ENCODE measurements at places on chromosomes 1 and 21.

- no peak for DNase-seq
Measured at GRCh38 chr1:151615711-151616504, 4.1 kb downstream of the SNX27 start.

- no peak for DNase-seq
Measured at GRCh38 chr1:205477759-205478247, 22.0 kb upstream of the BLACAT1 start.

DNA sequence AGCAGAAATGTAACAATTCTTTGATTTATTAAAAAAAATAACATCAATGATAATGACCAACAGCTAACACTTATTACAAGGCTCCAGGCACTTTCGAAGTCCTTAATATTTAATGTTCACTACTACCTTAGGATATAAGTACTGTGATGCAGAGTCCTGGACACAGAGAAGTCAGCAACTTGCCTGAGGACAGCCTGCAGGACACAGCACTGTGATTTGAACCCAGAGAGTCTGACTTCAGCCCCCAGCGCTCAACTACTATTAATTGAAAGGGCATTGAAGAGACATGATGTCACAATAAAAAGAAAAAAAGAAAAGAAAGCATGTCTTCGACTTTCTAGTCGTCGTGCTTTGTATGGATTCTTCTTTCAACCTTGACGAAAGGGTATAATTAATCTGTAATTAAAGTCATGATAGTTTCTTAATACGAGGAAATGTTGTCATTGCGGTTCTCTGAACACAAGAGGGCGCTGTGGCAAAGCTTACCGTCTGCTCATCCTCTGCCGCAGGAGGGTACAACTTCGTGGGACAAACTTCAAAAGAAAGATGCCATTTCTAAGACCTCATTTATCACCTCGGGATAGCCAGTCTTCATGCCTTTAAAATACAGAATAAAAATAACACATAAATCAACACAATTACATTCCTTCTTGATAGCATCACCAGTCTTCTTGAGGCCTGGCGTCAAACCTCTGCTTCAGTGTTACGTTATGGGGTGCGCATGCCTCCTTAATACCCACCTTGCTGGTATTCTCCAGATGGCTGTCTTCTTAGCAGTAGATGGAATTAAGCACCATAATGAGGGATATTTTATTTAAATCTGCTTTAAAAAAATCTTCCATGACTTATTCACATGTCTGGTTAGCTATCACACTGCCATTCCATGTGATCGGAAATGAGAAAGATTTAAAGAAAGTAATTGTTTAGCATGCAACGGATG lies 240.1 kb downstream of the DISC1 start:
- DNase-seq = peak; percentile 86

DNA sequence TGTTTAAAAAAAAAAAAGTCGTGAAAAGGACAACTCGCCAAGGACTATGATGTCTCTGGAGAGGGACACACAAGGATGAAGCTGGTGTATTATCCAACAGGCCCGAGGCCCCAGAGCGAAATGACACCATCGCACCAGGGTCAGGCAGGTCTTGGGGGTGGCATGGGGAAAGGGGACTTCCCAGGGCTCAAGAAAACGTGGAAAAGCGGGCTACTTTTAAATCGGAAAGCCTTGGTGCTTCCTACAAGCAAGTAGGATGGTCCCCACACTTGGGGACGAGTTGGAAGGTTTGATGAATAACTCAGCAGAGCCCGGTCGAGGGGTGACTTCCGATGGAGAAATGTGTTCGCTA lies 505 bp upstream of the GNPAT start:
- DNase-seq = peak; percentile 62

DNA sequence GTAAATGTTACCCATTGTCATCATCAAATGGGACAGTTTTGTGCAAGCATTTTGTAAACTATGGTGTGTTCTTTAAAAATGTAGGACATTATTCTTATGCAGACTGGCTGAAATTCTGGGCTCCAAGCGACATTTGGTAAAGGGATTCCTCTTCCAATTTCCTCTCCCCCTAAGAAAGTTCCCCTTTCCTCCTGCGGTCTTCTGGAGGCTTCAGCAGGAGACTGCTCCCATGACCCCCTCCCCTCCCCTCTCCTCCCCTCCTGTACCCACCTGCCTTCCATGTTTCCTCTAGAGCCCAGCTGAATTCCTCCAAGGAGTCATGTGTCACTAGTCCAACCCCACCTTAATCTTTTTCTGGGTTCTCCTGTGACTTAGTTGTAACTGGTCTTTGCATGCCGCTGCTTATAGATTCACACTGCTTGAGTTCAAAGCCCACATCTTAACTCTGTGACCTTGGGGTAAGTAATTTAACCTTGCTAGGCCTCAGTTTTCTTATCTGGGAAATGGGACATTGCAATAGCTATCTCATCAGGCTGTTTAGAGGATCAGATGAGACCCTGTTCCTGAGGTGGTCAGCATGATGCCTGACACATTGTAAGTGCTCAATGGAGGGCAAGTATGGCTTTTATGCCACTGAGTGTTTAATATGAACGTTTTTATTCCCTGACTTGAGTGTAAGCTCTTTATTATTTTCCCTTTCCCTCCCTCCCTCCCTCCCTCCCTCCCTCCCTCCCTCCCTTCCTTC lies 69.9 kb upstream of the WDR26 start:
- DNase-seq = no peak

GRCh38 chr1:217528271-217528670 lies 102.6 kb downstream of the GPATCH2 start:
- DNase-seq = no peak

DNA sequence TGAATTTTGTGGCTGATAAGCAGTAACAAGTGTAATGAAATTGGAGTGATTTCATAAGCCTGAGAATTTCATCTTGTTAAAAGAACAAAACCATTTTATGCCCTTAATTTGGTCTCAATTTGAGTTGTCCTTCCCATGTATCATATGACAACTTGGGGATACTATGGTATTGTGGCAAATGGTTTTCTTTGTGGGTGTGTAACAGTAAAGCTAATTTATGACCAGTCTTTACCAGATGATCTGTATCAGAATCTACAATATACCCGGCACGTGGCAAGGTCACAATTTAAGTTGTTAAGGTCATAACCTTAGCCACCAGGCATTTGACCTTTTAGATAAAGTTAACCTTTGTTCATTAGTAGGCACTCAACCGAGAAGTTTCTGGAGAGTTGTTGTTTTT lies 9.1 kb downstream of the NFIA start:
- DNase-seq = no peak

DNA sequence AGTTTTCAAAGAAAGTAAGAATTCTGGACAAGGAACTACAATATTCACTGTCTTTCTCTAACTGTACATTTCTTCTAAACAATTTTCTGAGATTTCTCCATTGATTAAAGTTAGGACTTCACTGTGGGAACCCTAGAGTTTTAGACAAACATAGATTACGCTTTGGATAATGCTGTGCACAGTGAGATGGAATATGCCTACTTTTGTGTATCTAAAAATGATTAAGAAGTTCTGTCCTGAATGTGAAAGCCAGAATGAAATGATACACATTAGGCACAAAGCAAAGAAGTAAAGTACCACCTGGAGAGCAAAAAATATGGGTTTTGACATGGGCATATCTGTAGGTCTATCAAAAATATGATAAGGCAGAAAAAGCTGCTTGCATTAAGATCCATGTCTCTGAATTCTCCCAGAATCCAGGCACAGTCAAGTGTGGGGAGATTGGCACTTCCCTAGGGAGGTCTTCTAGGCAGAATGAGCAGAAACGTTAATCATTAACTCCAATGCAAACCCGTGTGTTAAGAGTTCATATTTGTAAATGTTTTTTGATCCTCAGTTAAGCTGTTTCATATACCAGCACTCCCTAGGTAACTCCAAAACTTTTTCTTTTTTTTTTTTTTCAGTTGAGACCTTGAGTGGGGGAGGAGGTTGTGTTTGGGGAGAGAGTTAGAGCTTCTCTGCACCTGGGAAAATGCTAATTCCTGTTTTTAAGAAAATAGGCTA lies 467.1 kb downstream of the LMO4 start:
- DNase-seq = no peak

DNA sequence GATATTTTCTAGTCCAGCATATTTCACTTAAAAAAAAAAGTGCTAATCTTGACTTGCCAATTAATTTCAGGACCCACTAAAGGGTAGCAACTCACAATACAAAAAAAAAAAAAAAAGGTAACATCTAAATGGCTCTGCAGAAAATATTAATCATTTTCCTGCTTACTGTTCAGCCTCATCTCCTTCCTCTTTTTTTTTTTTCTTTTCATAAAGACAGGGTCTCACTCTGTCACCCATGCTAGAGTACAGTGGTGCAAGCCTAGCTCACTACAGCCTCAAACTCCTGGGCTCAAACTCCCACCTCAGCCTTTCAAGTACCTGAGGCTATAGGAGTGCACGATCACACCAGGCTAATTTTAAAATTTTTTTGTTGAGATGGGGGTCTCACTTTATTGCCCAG lies 30.4 kb downstream of the TTC13 start:
- DNase-seq = no peak

Measured in Karpas-422 (cell line).